ENCODE measurements at places on chromosomes 5 and 9. TPM values are rescaled to one million over a fixed set of nuclear protein-coding genes. Genes with fewer than 3 reads are reported as not detected.

PFN3 gene
- not detected for total RNA-seq

- peaks cover 10% of the 10 kb centered on the region for H3K4me1 ChIP-seq
- H3K27me3 ChIP-seq = no peaks in the 10 kb centered on the region
- H3K27ac ChIP-seq = no peak overlapping the region
- no peak overlapping the region for H3K4me3 ChIP-seq
Observed at GRCh38 chr9:112286926-112287325, 46.5 kb downstream of the PTBP3 start.

DNA sequence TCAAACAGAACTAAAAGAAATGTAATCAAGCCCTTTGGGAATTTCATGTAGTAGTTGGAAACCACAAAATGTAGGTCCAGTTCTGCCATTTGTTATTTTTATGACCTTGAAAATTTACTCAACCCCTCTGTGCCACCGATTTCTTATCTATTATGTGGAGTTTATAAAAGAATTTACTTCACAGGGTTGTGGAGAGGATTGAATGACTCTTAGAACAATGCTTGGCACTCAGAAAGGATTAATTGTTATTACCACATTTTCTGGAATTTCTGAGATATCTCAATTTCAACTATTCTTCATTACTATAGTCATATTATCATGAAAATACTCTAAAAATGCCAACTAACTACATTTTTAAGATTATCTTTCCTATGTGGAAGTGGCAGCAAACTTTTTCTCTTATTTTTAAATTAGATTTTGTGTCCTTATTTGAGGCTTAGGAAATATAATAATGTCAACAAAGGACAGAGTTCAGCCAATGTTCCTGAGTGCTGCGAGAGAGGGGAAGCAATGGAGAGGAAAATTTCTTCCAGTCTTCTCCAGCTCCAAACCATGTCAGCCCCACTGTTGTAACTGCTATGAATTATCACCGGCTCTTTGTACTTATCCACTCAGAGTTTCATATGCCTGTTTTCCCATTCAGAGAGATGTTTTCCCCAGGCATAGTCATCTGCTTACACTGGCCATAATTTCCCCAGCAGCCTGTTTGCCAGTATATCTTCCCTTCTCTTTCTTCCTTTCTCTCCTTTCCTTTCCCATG lies 525.6 kb downstream of the SPATA31D1 start:
- no peak overlapping the region for H3K27ac ChIP-seq
- H3K36me3 ChIP-seq = no peaks in the 10 kb centered on the region
- peaks cover 2% of the 10 kb centered on the region for H3K27me3 ChIP-seq
- H3K4me3 ChIP-seq = no peak overlapping the region
- DNase-seq = no peak

DNA sequence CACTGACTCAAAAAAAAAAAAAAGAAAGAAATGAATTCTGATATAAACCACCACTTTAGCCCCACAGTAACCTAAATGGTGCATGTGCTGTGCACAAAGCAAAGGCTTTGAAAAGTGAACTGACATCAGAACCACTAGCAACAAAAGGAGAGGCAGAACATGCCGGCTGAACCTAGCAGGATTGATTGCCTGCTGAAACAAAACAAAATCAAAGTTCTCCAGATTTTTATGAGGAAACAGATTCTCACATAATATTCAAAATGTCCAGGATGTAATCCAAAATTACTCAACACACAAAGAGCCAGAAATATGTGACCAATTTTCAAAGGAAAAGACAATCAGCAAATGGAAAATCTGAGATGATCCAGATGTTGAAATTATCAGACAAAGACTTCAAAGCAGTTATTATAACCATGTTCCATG lies 37.9 kb downstream of the UBTD2 start:
- H3K27me3 ChIP-seq = peaks cover 1% of the 10 kb centered on the region
- DNase-seq = no peak
- no peak overlapping the region for H3K27ac ChIP-seq
- H3K4me1 ChIP-seq = peaks cover 5% of the 10 kb centered on the region
- no peak overlapping the region for H3K4me3 ChIP-seq
- H3K36me3 ChIP-seq = peaks cover 2% of the 10 kb centered on the region

GRCh38 chr5:134477462-134478245 lies 47.8 kb upstream of the JADE2 start:
- no peaks in the 10 kb centered on the region for H3K4me1 ChIP-seq
- H3K27ac ChIP-seq = no peak overlapping the region
- peaks cover 2% of the 10 kb centered on the region for H3K27me3 ChIP-seq
